Smooth muscle cell of bladder (primary cell): ENCODE measurements at places on chromosomes 3 and 15. TPM values are rescaled to one million over a fixed set of nuclear protein-coding genes. Genes with fewer than 3 reads are reported as not detected.

Gene STRIT1
- total RNA-seq, result not detected in 2 replicates

Gene NXPE3
- 15.1 and 22.8 TPM in 2 replicates for total RNA-seq

Gene RLBP1
- not detected in 2 replicates for total RNA-seq

Gene OR4M2
- total RNA-seq, result not detected in 2 replicates

Gene RGMA
- 0.28 and 0.46 TPM in 2 replicates for total RNA-seq

Gene GOLGA8N
- total RNA-seq, result 3.1 and 4.4 TPM in 2 replicates

Gene SMCO1
- not detected in 2 replicates for total RNA-seq

Gene PGBD4
- total RNA-seq, result 1.8 and 2.2 TPM in 2 replicates

Gene SEMA7A
- total RNA-seq, result 3.8 and 7.0 TPM in 2 replicates

Gene ANKDD1A
- 3.3 and 6.2 TPM in 2 replicates for total RNA-seq

Gene FGF12
- total RNA-seq, result 0.09 TPM in 1 of 2 replicates, not detected in the other

Gene SERPINI2
- not detected in 2 replicates for total RNA-seq

Gene C3orf80
- total RNA-seq, result 3.0 and 8.0 TPM in 2 replicates

Gene CPNE9
- not detected in 2 replicates for total RNA-seq

Gene BLOC1S6
- 65.4 and 69.2 TPM in 2 replicates for total RNA-seq

Gene SI
- not detected in 2 replicates for total RNA-seq

Gene HDC
- not detected in 2 replicates for total RNA-seq

Gene RTP4
- 1.6 and 2.0 TPM in 2 replicates for total RNA-seq
